Putamen (tissue), 1 donor: ENCODE measurements at places on chromosomes 1 and 21.

DNA sequence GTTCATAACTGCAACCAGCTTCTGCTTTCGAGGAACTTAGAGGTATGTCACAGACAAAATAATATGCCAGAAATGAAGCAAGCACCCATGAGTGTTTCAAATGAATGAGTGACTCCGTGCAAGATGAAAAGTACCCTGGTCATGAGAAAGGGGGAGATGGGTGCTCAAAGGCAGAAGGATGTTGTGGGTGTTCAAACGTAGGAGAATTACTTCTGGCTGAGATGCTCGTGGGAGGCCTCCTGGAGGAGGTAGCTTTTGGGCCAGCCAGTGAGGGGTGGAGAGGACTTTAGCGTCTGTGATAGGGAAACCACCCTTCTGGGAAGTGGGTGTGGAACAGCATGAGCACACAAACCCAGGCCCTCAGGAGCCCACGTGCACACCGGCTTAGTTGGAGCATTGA, 113.8 kb downstream of the SYF2 start:
- no peak for DNase-seq

DNA sequence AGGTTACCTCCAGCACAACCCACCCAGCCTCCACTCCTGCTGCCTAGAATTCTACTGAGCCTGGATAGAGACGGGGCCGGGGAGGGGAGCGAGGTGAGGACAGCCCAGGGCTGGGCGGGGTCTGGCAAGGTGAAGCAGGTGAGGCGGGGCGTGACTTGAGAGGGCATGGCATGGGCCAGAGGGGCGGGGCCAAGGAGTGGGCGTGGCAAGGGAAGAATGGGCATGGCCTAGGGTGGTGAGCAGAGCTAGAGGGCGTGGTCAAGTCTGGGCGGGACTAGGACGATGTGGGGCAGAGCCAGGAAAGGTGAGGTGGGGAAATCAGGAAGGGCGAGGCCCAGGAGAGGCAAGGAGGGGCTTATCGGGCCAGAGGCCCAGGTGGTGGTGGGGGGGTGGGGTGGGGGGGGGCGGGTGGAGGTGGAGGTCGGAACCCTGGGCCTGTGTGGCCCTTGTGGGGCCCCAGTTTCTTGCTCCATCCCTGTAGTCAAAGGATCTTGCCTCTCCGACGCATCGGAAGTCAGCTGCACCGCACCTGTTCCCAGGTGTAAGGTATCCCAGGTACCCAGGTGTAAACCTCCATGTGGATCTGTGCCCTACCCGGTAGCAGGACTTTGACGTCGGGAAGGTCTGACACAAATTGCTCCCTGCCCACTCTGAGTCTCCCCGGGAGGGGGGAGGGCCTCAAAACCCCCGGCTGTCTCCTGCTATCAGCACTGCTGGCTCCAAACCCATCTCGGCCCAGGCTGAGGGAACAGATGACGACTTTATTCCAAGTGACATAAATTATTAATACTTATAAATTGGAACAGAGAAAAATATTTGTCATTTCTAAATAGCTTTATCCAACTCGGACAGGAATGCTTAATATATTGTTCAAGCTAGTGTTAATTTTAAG, 32.9 kb upstream of the UTS2 start:
- DNase-seq = no peak

- DNase-seq = no peak
Measured at GRCh38 chr1:119081700-119082099, 58.8 kb downstream of the WARS2 start.

DNA sequence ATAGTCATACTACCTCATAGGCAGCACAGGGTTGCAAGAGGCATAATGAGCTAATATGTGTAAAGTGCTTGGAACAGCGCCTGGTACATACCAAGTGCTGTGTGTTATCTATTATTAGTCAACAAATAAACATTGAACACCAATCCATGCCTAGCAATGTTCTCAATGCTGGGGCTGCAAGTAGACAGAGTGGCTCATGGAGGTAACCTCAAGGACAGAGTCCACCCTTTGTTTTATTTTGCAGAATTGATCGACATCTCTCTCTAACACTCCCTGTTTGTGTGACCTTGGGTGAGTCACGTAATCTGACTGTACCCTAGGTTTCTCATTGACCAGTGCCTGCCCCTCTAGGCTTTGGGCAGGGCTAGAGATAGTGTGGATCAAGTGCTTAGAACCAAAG, 164.0 kb upstream of the KLHDC7A start:
- no peak for DNase-seq

DNA sequence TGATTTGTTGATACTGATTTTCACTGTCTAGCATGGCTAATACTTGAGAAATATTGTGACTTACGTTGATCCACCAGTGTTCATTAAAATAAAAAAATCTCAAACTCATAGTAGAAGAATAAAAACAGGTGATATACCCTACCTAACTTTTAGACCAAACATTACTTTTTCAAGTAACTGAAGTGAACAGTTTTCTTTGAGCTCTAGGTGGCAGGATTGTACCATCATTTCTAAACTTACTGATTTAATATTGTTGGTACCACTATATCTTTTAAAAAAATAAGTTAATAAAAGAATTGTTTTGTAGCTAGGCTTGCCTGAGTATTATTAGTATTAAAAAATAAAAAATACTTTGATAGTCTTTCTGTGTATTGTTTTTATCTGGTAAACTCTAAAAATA, 21.5 kb downstream of the CDC73 start:
- DNase-seq = no peak

GRCh38 chr1:37425221-37425620, 49.2 kb upstream of the ZC3H12A start:
- no peak for DNase-seq

- no peak for DNase-seq
Measured at GRCh38 chr21:41741253-41742072, 25.4 kb downstream of the RIPK4 start.

DNA sequence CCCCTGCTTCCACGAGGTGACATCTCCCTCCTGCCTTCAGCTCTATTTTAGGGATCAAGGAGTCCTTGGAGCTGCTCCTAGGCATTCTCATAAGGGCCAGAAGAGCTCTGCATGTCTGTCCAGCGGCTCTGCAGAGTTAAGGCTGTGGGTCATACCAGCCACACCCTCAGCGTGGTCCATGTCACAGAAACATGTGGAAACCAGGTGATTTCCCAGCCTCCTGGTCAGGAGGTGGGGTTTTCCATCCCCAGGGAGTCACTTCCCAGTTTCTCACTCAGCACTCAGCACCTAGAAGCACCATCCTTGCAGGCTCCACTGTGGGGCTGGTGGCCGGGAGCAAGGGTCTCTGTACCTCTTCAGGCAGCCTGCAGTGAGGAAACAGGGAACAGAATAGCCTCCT, 1.4 kb upstream of the TNFRSF1B start:
- DNase-seq = no peak

DNA sequence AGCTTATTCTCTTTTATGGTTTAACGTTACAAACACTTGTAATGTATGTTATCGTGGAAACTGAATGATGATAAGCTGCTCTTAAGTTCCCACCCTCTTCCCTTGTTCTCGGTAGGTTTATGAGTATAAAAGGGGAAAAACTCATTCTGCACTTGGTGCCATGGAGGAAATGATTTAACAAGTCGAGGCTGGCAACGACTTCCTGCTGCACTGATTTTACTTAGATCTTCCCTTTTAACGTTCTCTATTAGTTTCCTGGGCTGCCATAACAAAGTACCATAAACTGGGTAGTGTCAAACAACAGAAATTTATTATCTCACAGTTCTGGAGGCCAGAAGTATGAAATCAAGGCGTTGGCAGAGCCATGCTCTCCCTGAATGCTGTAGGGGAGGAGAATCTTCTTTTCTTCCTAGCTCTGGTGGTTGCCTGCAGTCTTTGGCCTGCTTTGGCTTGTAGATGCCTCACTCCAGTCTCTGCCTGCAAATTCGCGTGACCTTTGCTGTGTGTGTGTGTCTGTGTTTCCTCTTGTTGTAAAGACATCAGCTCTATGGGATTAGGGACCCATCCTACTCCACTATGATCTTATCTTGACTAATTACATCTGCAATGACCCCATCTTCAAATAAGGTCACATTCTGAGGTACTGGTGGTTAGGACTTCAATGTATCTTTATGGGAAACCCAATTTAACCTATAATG, 26.3 kb downstream of the HUNK start:
- no peak for DNase-seq

GRCh38 chr1:235708390-235708962, 58.9 kb upstream of the GNG4 start:
- peak; percentile 9 for DNase-seq

DNA sequence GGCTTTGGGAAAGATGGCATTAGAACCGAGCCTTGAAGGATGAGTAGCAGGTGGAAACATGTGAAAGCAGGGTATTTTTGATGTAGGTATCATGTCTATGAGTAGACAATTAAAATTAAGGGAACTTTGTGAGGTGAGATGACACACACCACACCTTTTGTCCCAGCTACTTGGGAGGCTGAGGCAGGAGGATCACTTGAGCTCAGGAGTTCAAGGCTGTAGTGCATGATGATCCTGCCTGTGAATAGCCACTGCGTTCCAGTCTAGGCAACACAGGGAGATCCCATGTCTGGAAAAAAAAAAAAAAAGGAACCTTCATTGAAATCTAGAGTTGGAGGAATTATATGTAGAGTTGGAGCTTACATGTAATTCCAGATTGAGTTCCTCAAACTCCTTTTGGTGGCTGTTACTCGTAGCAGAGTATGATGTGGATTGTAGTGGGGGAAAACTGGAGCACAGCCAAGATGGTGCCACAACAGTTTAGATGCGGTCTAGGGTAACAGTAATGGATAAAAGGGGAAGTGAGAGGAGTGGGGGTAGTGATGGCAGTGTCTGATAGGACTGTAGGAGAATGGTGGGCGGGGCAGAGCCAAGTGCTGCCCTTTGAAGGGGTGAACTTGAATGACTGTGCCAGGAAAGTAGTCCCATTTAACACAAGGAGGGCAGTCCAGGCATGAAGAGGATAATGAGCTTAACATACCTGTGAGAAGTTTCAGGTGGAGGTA, 17.4 kb downstream of the AK4 start:
- no peak for DNase-seq

DNA sequence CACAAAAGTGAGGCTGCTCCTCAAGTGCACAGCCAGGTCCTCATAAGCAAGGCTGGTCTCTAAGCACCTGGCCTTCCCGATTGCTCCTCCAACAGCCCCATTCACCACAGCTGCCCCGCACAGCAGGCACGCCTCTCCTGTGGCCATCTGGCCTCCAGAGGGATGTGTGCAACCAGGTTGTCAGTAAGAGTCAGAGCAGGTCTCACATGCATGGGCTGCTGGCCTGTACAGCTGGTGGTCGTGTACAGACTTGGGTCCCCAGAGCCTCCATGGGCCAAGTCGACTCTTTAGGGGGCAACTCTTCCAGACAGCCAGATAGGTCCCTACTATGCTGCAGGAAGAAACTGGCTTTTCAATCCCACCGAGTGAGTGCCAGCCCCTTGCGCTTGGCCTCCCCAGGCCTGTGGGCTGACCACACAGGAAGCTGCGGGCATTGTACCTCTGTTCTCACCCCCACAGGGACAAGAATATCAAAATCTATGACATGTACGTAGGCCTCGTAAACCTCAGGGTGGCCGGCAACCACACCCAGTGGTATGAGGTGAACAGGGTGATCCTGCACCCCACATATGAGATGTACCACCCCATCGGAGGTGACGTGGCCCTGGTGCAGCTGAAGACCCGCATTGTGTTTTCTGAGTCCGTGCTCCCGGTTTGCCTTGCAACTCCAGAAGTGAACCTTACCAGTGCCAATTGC, 1.4 kb downstream of the PRSS38 start:
- no peak for DNase-seq
